ENCODE measurements at places on chromosomes 5 and 9.
A peak's percentile ranks its signal among the peaks of the same experiment; 100 is the strongest.

GRCh38 chr5:15393146-15393545, 106.8 kb upstream of the FBXL7 start:
- DNase-seq = no peak

- DNase-seq = no peak
Observed at GRCh38 chr5:165620394-165620793, 2115.0 kb downstream of the MAT2B start.

DNA sequence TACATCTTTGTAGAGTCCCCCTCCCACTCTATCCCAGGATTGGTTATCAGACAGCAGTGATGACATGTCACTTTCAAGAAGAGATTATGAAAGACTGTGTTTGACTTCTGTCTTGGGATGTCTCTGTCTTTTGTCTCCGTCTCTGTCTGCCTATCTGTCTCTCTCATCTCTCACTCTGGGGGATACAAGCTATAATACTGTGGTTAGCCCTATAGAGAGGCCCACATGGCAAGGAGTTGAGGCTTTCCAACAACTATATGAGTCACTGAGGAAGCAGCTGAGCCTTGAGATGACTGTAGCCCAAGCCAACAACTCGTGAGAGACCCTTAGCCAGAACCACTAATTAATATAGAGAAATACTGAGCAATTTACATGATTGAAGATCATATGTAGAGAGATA, 284.8 kb downstream of the PDE4D start:
- DNase-seq = no peak

DNA sequence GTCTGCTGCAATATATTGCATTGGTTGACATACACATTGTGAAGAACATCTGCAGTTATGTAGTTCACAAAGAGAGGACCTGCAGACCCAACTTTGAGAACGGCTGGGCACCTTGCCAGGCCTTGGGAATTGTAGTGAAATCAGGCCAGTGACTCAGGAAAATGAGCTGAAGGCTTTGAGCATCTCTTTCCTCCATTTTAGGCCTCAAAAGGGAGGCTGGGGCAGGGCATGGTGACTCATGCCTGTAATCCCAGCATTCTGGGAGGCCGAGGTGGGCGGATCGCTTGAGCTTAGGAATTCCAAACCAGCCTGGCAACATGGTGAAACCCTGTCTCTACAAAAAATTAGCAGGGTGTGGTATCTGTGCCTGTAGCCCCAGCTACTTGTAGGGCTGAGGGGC, 1.4 kb upstream of the IPPK start:
- DNase-seq = no peak

DNA sequence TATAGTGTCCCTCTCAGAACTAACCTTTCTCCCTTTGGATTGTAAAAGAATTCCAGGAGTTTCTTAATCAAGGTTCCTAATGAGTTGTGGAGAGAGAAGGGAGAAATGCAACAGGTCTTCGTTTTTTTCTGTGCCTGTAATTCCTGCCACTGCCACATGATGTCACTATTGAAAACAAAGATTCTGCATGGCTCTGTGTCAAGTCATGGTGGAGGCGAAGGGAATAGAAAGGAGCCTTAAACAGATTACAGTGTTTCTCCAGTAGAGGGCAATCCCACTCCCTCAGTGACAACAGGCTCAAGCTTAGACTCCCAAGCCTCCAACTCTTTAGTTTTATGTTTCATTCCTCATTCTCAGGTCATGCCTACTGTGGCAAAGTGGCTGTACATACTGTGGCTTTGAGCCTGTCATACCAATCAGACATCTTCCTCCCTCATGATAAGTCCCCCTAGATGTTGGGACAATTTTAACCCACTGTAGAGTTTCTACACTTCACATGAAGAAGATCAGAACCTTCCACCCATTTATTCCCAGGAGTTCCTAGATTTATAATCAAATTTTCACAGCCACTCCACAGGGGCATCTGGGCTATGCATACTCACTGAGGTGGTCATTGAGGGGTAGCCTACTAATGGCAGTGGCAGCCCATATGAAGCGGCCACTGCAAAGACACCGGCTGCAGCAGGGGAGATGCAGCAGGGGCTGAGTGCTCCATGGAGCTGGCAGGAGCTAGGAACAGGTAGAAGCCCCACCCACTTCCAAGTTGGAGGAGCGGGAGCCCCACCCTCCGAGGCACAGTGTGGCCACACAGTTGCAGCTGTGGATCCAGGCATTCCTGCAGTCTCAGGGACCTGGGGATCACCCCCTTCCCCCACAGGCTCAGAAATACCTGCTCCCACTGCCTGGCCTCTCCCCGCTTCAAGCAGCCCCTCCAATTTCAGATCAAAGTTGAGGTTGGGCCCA, 97.4 kb upstream of the TRIM32 start:
- DNase-seq = peak; percentile 49

- no peak for DNase-seq
Observed at GRCh38 chr9:135649508-135649907, 10.2 kb upstream of the GLT6D1 start.

GRCh38 chr5:52786949-52787599, 642 bp upstream of the ITGA1 start:
- DNase-seq = no peak

GRCh38 chr9:69943148-69943806, 100.4 kb upstream of the MAMDC2 start:
- no peak for DNase-seq

DNA sequence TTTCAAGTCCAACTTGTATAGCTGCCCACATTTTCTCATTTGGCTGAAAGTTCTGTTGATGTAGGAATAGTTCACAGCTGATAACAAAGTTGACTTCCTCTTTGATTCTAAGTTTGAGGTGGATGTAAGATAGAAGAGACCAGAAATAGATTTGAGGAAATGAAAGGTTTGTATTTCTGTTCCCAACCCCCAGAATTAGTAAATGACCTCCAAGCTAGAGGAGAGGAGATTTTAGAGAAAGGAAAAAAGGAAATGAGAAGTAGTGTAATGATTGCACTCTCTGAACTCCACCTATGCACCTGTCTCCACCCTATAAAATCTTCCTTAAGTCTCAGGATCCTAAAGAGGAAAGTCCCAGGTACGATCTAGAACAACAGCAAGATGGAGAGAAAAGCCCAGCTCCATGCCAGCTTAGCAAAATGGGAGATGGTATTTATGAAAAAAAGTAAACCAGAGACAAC, 130.4 kb upstream of the POC5 start:
- DNase-seq = peak; percentile 81

- no peak for DNase-seq
Observed at GRCh38 chr9:7265181-7265580, 507.4 kb downstream of the KDM4C start.

- DNase-seq = no peak
Observed at GRCh38 chr5:120655828-120656435, 191.8 kb downstream of the PRR16 start.

DNA sequence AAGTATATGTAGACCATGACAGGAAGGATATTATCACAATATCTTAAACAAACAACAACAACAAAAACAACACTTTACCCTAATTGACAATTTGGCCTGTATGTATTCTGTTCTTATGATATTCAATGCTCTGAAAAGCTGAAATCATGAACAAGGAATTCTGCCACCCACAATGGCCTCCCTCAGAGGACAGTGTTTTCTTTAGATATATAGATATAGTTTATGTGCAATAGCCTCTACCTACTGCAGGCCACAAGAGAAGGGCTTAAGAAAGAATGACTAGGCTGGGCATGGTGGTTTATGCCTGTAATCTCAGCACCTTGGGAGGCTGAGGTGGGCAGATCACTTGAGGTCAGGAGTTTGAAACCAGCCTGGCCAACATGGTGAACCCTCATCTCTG, 104.8 kb downstream of the STARD4 start:
- no peak for DNase-seq

GRCh38 chr5:173974688-173975239, 14.2 kb upstream of the C5orf47 start:
- DNase-seq = no peak

- DNase-seq = peak; percentile 95
Observed at GRCh38 chr9:33473643-33474352, at the start of gene NOL6. NOL6 (minus strand) TSS chr9:33473924; CDS start chr9:33473842, 82 bp downstream.

DNA sequence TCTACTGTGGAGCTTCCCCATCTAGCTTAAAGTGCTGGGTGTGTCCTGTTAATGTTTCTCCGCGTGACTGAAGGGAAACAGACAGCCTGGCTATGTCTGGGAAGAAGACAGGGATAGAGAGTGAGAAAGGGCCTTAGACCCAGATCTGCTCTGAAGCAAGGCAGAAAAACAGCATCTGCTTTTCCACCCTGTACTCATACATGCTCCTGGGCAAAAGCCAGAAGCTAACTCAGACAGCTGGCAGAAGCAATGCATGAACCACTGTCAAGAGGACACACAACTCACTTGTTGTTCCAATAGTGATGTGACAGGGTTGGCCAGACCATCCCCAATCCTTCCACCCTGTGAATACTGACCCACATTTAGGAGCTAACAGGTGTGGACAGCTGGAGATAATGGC, 63.3 kb downstream of the DPYSL3 start:
- DNase-seq = no peak

DNA sequence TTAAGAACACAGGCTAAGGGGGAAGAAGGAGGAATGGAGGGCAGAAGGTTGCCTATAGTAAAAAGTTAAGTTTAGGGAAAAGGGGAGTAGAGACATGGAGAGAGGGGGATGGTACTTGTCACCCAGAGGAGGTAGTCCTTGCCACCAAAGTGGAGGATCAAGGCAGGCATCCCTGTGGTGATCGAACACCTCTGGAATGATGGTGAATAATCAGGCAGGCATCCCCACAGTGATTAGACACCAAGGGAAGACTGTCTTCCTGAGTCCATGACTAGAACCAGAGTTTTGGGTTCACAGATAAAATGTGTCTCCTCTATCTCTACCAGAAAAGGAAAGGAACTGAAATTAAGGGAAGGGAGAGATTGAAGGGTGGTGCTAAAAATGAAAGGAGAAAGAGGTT, 19.2 kb upstream of the HMGCS1 start:
- no peak for DNase-seq

GRCh38 chr5:14266686-14267085, 123.5 kb downstream of the TRIO start:
- no peak for DNase-seq

- DNase-seq = no peak
Observed at GRCh38 chr5:86232246-86232645, 385.5 kb upstream of the COX7C start.

GRCh38 chr5:143968071-143968878, 156.3 kb downstream of the HMHB1 start:
- no peak for DNase-seq

DNA sequence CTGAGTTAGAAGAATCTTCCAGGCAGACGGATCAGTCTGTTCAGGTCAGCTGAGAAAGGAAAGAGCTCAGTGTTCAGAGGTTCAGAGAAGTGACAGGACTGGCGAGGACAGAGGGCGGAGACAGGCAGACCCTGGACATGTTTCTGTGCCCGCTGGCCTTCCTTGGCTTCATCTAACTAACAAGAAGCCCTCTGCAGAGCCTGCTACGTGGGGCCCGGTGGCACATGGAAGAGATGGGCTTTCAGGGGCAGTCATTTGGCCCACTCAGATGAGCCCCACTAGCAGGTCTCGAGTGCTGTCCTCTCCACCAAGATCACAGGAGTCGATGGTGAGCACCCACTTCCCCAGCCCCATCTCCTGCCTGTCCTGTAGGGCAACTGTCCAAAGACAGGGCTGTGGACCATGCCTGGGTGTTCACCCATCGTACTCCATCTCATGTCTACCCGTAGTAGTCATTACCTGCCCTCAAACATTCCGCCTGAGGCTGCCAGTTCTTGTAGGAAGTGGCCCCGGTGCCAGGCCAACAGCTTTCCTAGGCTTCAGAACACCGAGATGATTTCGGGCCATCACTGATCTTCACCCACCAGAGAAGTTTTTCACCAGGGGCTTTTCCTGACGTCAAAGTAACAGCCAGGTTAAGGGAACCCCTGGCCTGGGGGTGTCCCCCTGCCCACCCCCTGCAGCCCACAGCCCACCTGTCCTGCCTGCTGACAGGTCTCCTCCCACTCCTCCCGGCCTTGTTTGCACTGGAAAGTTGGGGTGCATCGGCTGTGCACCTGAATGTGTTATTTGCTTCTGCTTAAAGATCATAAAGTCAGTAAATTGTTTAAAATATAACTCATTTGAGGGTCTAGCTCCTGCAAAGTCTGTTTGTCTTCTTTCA, 14.0 kb downstream of the IRX2 start:
- DNase-seq = no peak

DNA sequence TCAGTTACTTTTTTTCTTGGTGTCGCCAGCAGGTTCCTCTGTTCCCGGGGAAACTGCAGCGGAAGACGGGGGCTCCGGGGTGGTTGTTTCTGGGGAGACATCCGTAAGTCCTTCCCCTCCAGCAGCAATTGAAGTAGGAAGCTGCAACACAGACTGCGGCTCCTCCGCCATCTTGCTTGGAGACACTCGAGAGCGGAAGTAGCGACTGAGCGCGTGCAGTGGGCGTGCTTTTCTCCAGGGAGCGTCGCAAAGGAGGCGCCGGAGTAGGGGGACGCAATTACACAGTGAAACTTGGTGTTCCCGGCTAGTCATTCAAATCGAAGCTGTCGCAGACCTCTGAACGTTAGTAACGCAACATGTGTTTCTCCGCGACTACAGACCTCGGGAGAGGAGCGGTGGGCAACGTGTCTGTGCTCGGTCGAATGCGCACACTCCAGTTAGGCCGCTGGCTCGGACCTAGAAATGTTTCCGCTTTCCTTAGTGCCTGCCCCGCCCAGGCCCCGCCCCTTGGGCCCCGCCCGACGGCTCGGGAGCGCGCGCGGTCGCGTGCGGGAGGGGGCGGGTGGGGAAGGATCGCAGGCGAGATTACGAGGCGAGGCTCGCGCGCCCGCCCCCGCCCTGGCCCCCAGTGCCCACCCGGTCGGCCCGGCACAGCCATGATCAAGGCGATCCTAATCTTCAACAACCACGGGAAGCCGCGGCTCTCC, at the start of the genes AP3S1 and ATG12:
TSS of gene AP3S1 (plus strand) at position 554 of the 707 bp plus-strand sequence. CDS start at position 657, 103 bp downstream.
TSS of gene ATG12 (minus strand) at position 184 of the 707 bp plus-strand sequence. CDS start at position 171, 13 bp downstream.
- DNase-seq = peak; percentile 95

DNA sequence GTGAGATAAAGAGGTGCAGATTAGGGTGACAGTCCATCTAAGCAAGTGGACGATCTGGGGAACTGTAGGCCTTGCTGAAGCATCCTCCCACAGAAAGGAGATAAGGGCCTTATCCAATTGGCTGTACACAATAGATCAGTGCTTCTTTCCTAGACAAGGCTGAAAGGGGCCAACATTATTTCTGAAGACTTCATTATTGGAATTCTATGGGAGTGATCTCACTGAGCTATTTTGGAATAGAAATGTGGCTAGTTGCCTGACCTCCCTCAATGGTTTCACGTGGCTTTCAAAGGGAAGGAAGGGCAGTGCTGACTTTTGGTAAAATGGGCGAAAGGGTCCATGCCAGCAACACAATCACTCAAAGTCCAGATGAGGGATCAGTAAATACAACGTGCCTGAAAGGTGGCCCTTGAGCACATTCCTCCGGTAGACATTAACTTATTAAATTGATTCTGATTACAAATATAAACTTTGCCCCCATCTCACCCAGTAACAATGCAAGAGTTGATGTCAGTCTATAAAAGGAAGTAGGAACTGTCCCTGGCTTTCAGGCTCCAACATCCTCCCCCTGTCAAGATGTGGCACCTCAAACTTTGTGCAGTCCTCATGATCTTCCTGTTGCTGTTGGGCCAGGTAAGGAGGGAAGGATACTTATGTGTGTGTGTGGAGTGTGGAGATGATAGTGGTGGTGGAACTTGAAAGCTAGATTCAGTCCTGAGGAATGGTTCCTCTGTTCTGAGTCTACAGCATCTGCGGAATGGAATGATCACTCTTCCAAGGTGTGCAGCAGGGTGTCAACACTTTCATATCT, at the start of gene LEAP2:
TSS of gene LEAP2 (plus strand) at position 550 of the 811 bp plus-strand sequence. CDS start at position 577, 27 bp downstream.
- no peak for DNase-seq

GRCh38 chr5:98796197-98796972, 22.9 kb downstream of the RGMB start:
- no peak for DNase-seq
